ENCODE measurements at places on chromosomes 5 and 9. TPM values are rescaled to one million over a fixed set of nuclear protein-coding genes. Genes with fewer than 3 reads are reported as not detected.

The LYRM7 gene
- 8.2 TPM for total RNA-seq

The DDX4 gene
- not detected for total RNA-seq

The SLC36A3 gene
- total RNA-seq = not detected

The GM2A gene
- total RNA-seq = 32.0 TPM

The OSMR gene
- total RNA-seq = 39.2 TPM

The CCDC152 gene
- 0.52 TPM for total RNA-seq

The SNX24 gene
- total RNA-seq = 16.4 TPM

The CXCL14 gene
- total RNA-seq = 2.1 TPM

The PCDHGB3 gene
- 2.5 TPM for total RNA-seq

The UBLCP1 gene
- 22.5 TPM for total RNA-seq

GRCh38 chr9:114397219-114397847 lies 9.6 kb upstream of the AKNA start:
- no peak for DNase-seq

DNA sequence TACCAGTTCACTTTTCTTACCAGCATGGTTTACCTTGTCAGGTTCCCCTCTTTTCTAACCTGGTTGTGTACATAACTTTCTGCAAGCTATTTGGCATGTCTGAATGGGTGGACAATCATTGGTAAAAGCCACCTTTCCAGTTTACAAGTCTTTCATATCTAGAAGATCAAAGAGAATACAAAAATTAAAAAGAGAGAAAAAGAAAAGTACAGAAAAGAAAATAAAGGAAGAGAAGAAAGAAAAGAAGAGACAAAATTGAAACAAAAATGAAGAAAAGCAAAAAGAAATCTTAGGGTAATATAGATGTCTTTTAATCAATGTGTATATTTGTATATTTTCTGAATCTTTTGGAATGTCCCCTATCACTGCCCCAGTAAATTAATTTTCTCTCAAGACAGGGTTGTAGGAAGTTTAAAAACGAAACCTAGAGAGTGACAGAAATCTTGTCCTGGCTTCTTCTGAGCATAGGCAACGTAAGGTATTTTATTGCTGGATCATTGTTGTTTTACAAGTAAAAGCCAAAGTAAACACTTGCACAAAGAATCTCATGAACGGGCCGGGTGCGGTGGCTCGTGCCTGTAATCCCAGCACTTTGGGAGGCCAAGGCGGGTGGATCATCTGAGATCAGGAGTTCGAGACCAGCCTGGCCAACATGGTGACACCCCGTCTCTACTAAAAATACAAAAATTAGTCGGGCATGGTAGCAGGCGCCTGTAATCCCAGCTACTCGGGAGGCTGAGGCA lies 98.7 kb upstream of the IFNE start:
- no peak for DNase-seq

DNA sequence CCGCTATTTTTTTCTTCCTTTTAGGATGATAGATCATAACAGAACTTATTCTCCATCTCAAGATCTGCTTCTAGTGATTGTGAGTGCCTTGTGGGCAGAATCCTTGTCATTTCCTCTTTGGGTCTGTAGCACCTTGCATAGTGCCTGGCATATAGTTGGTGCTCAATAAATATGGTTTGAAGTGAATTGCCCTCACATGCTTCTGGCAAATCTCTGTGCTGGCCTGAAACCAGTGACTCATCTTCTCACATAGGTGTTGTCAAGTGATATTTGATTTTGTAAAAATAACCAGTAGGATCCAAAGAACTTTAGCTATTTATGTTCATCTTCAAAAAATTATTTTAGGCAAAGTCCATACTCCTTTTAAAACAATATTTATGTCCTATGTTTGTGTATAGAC lies 86.7 kb downstream of the GABRG2 start:
- no peak for DNase-seq

- DNase-seq = no peak
Observed at GRCh38 chr9:105836936-105837660, 142.8 kb downstream of the TMEM38B start.

DNA sequence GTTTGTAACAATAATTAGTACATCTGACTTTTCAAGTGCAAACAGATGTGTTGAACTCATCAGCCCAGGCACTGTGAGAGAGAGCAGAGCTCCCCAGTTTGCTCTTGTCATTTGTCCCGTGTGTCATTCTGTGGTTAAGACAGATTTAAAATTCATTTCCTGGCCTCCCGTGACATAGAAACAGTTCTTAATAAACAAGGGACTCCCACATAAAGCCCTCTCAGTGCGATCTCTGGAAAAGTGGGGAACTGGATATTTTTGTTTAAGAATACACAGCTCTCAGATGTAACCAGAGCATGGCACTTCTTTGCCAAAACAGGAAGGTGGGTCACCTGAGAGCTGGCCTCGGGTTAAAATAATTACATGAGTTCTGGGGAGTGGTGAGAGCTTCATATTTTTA lies 58.6 kb downstream of the PRKACG start:
- no peak for DNase-seq

DNA sequence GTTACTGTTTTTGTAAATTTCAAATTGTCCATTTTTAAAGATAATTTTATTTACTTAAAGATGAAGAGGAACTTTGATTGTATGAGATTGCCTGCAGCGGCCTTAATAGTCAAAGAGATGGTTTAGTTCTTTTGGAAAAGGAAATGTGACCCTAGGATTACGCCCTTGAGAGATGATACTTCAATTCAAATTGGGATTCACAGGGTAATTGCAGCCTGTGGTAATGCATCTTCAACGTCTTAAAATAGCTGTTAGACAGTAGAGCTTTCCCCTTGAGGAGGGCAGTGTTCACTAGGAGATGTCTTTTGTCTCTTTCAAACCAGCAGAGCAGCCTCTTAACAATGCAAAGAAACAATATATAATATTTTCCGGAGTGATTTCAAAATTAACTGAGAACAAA lies 127.1 kb downstream of the TAF11L14 start:
- no peak for DNase-seq

- no peak for DNase-seq
Observed at GRCh38 chr5:965604-966344, 42.8 kb upstream of the NKD2 start.

DNA sequence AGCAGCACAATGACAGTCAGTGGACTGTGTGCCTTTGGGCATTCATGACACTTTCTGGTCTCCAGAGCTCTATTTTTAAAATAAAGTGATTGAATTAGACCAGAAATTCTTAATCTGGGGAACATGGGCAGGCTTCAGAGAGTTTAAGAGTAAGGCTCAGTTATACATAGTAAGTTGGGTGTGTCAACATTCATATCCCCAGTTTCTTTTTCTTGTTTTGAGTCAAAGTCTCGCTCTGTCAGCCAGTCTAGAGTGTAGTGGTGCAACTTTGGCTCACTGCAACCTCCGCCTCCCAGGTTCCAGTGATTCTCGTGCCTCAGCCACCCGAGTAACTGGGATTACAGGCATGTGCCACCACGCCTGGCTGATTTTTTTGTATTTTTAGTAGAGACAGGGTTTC lies 13.7 kb upstream of the KIF4B start:
- no peak for DNase-seq

DNA sequence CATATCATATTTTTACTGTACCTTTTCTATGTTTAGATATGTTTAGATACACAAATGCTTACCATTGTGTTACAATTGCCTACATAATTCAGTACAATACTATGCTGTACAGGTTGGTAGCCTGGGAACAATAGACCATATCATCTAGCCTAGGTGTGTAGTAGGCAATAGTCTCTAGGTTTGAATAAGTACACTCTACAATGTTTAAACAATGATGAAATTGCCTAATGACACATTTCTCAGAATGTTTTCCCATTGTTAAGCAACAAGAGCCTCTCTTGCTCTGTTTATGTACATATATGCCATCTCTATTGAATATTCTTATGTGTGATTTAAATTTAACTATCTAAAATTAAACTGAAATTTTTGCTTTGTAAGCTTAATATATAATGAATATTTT lies 209.6 kb upstream of the ST8SIA4 start:
- no peak for DNase-seq

- no peak for DNase-seq
Observed at GRCh38 chr9:79917421-79917820, 345.7 kb downstream of the TLE4 start.

GRCh38 chr5:176714067-176714466 lies 66.8 kb downstream of the TSPAN17 start:
- DNase-seq = no peak

DNA sequence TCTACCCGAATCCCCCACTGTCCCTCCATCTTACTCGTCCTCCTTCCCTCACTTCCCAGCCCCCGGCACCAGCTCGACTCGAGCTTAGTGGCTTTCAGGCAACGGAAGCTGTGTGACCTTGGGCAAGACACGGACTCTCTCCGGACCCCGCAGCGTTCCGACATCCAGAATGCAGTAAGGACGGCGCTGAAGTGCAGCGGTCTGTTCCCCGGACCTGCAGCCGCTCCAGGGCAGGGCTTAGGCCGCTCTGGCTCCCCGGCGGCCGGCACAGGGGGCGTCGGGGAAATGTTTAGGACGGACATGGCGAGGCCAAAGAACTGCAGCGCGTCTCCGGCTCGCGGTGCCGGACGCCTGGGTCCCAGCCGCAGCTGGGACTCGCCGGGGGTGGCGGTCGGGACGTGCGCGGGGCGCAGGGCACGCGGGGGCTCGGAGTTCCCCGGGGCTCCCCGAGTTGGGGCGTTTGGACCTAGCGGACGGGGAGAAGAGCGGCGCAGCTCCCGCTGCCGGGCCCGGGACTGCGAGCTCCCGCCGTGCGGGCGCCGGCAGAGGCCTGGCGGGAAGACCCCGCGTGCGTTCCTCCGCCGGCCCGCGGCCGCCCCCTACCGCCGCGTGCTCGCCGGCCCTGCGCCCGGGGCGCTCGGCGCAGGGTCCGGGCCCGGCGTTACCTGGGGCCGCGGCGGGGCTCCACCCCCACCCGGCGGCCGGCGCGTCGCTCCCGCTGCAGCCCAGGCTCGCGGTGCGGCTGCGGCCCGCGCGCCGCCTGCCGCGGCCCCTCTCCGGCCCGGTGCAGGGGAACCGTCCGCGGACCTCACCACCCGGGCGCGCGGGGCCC lies 5.6 kb upstream of the RNF44 start:
- DNase-seq = no peak

DNA sequence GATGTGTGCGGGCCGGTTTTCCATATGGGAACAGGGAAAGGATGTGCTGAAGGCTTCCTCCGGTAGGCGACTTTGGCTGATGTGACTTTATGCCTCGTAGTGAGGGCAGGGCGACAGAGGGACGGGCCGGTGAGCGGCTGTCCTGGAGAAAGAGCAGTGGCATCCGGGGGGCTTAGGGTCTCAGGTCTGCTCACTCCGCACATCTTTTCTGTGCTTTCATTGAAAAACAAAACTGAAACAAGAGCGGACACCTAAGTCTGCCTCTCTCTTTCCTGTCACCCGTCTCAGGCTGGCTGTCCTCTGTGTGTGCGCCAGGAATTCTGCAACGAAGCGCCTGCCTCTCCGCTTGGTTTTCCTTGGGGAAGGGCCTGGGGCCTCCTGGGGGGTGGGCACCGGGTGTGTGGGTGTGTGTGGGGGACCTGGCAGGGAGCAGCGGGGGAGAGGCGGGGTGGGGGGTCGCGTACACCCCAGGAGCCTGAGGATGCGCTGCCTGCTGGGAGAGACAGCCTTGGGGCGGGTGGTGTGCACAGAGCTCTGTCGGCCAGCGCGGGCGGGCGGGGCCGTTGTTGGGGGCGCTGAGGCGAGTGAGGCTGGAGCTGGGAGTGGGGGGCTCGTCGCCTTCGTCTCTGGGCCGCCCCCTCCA lies 580 bp upstream of the PRRX2 start:
- DNase-seq = no peak

GRCh38 chr5:89287964-89288363 lies 405.0 kb upstream of the MEF2C start:
- DNase-seq = no peak

- no peak for DNase-seq
Observed at GRCh38 chr9:116504893-116505480, 182.1 kb upstream of the TRIM32 start.

DNA sequence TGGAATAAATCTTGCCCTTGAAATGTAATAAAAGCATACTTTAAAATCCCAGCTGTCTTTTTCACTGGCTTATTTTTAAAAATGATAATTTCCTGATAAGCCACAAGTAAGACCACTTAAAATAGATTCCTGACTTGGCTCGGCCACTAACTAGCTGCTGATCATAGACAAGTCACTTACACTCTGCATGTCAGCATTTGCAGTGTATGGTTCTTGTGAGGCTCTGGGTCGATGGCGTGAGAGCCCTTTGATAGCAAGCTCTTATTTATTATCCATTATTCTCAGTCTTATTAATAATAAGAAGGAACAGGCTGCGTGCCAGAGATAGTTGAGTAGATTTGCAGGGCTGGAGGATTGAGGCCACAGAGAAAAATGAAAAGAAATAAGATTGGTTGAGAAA lies 110.7 kb upstream of the IL12B start:
- no peak for DNase-seq

- no peak for DNase-seq
Observed at GRCh38 chr9:17757816-17758215, 178.9 kb downstream of the SH3GL2 start.

DNA sequence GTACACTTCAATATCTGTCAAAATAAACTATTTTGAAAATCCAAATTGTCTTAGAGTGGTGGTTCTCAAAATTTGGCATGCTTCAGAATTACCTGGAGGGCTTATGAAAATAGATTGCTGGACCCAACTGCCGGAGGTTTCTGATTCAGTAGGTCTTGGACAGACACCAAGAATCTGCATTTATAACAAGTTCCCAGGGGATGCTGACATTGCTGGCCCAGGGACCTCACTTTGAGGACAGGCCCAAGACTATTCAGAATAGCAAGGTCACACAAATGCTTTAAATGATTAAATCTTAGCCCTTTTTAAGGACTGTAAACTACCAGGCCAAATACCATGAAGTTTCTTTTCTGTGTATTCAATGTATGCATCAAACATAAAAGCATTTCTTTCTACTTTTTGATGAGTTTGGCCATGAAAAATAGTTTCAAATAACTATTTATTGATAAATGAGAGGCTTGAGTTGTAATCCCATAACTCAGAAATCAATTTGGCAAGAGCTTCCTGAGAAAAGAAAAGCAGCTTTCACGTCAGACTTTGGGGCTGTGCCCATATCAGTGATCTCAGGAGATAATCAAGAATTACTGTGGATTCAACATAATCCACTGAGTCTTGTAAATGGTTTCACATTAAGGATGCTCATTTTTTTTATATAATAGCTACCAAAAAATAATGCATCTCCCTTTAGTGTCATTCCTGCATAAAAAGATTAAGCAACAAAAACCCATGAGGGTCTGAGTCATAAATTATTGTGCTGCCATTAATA lies 191.4 kb downstream of the FRMD3 start:
- DNase-seq = no peak

DNA sequence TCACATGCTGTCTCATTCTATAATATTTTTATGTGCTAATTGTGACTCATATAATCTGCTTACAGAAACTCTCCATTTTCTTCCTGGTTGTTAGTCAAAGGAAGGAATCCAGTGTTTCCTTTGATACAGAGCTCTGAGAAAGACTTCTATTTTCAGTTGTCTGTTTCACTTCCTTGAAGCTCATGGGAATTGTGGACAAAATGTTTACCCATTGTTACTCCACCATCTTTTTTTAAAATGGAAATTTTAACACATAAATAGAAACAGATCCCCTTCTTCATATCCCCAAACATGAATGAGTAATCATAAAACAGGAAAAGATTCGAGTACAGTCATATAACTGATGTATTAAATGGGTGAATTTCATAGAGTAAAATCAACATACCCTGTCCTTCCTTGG lies 42.0 kb upstream of the KCNN2 start:
- DNase-seq = no peak
